GM23338 (cell line): ENCODE measurements at places on chromosomes 2 and 18. TPM values are rescaled to one million over a fixed set of nuclear protein-coding genes. Genes with fewer than 3 reads are reported as not detected.

Gene SETBP1
- 1.6 TPM in 2 replicates for polyA plus RNA-seq

Gene CNGA3
- not detected in 2 replicates for polyA plus RNA-seq

Gene CYP27A1
- polyA plus RNA-seq, result 2.0 and 2.2 TPM in 2 replicates

Gene GAREM2
- polyA plus RNA-seq, result 3.8 and 4.1 TPM in 2 replicates

Gene CYP27C1
- polyA plus RNA-seq, result 1.1 and 1.8 TPM in 2 replicates

Gene ZNF396
- 0.36 and 0.52 TPM in 2 replicates for polyA plus RNA-seq

Gene ANKRD39
- polyA plus RNA-seq, result 32.0 and 33.8 TPM in 2 replicates

Gene TMEM198
- polyA plus RNA-seq, result 5.6 TPM in 2 replicates

Gene NT5DC4
- not detected in 2 replicates for polyA plus RNA-seq

Gene ATIC
- polyA plus RNA-seq, result 182 and 185 TPM in 2 replicates

Gene FHOD3
- 2.4 and 2.7 TPM in 2 replicates for polyA plus RNA-seq
